Cerebellar nuclear complex (tissue), 1 donor: ENCODE measurements at places on chromosomes 6 and 20.

- no peak for DNase-seq
These were observed 110.9 kb downstream of the ARMC2 start for GRCh38 chr6:108958900-108959770.

- DNase-seq, result no peak
These were observed 55.7 kb upstream of the PHACTR2 start for GRCh38 chr6:143621876-143622605.

DNA sequence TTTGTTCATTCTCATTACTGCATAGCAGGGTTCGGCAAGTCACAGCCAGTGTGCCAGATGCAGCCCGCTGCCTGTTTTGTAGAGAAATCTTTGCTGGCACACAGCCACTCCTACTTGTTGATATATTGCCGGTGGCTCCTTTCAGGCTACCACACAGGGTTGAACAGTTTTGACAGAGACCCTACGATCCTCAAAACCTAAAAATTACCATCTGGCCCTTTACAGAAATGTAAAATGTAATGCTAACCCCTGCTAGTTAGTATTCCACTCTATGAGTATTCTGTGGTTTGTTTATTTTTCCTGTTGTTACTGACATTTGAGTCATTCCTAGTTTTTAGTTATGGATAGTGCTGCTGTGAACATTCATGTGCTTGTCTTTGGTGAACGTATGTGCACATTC lies 11.5 kb downstream of the DHX35 start:
- no peak for DNase-seq

GRCh38 chr6:129096651-129097290 lies 213.8 kb downstream of the LAMA2 start:
- no peak for DNase-seq

DNA sequence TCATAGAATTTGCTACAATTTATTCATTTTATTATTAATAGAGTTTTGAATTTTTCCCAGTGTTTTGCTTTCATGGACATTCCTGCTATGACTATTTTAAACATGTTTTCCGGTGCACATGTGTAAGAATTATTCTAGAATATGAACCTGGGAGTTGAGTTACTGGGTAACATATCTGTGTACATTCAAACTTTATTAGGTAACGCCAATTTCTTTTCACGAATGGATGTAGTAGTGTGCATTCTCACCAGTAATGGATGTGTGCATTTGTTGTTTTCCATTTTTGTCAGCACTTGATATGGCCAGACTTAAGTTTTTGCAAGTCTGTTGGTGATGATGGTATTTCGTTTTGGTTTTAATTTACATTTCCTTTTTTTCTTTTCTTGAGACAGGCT lies 118.8 kb downstream of the CDKAL1 start:
- DNase-seq, result no peak

GRCh38 chr6:56765494-56765893 lies 122.8 kb upstream of the DST start:
- DNase-seq, result no peak

- no peak for DNase-seq
These were observed 107.0 kb downstream of the JARID2 start for GRCh38 chr6:15352845-15353244.

- no peak for DNase-seq
These were observed 84.4 kb downstream of the INSM1 start for GRCh38 chr20:20452254-20452676.

GRCh38 chr6:105675715-105676397 lies 273.0 kb upstream of the PREP start:
- DNase-seq, result no peak

GRCh38 chr6:3159805-3160781 lies 2.7 kb upstream of the TUBB2A start:
- DNase-seq, result no peak

GRCh38 chr20:36631646-36632045 lies 14.3 kb downstream of the SLA2 start:
- DNase-seq, result no peak

GRCh38 chr6:91171754-91172462 lies 585.0 kb upstream of the MAP3K7 start:
- no peak for DNase-seq

DNA sequence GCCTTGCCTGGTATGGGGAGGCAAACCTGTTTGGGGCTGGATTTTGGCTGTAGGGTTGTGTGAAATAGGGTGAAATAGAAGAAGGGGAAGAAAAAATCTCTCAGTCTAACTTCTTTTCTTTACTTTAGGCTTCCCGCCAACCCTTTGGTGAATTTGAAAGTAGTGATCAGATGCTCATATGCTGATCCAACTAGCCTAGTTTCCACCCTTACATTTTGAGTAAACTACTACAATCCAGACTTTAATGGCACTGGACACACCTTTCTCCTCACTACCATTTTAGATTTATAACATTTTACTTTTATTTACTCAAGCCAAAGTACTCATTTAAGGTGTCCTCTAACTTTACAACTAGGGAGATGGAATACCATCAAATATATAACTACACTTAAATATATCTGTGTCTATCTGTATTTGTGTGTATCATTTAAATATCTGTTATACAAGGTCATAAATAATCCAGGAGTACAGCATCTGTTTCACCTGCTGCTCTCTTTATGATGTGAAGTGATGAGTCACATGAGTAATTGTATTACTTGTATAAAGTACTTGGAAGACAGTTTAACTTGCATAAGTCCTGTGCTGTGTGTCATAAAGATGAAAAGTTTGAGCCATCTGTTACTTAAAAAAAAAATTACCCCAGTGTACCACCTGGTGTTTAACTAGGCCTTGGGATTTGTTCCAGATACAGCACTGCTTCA lies 172.1 kb downstream of the CDKAL1 start:
- no peak for DNase-seq

- no peak for DNase-seq
These were observed 5.8 kb downstream of the HMGN4 start for GRCh38 chr6:26543953-26544352.

GRCh38 chr20:22974354-22974753 lies 60.8 kb upstream of the SSTR4 start:
- no peak for DNase-seq

DNA sequence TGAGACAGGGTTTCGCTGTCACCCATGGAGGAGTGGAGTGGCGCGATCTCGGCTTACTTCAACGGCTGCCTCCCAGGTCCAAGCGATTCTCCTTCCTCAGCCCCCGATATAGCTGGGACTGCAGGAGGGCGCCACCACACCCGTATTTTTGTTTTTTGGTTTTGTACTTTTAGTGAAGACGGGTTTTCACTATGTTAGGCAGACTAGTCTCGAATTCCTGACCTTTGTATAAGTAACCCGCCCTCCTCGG lies 115.4 kb upstream of the BTN3A2 start:
- no peak for DNase-seq

GRCh38 chr6:100657678-100658330 lies 193.1 kb upstream of the SIM1 start:
- no peak for DNase-seq

DNA sequence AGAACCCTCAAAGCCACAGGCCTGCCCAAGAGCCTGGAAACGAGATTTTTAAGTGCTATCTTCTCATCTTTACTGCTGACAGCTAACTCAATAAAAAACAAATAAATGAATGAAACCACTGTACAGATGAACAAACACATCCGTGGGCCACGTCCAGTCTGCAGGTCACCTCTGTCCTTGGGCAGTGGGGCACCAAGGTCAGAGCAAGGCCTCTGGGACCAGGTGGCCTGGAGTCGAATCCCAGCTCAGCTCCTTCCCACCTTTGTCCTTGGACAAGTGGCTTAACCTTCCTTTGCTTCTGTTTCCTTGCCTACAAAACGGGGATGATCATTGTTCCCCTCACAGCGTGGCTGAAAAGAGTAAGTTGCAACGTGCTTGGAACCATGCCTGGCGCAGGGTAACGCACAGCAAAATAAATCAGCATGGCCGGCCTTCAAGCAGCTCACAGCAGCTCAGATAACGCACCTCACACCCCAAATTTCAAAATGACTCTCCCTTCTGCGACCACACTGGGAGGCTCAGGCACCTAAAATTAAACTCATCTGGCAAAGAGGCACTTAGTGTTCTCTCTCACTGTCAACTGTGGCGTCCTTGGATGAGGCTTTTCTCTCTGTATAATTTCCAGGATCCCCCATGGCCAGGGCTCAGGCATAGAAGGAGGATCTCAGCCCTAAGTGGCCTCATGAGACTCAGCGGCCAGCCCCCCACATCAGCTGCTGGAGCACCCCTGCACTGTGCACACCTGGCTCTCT lies 35.7 kb downstream of the RRBP1 start:
- no peak for DNase-seq

- DNase-seq, result no peak
These were observed 149.6 kb downstream of the BACH2 start for GRCh38 chr6:90146921-90147649.

DNA sequence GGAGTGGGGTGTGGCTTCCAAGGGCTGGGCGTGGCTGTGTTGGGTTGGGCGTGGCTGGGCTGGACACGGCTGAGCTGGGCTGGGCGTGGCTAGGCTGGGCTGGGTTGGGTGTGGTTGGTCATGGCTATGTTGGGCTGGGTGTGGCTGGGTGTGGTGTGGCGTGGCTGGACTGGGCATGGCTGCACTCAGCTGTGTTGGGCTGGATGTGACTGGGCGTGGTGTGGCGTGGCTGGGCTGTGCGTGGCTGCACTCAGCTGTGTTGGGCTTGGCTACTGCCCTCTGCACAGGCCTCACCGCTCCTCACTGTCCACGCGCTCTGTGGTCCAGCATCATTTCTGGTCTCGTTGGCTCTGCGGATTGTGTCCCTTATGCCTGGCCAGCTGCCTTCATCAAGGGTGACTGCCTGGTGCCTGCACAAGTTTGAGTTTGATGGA lies 43.5 kb upstream of the SLCO4A1 start:
- no peak for DNase-seq

DNA sequence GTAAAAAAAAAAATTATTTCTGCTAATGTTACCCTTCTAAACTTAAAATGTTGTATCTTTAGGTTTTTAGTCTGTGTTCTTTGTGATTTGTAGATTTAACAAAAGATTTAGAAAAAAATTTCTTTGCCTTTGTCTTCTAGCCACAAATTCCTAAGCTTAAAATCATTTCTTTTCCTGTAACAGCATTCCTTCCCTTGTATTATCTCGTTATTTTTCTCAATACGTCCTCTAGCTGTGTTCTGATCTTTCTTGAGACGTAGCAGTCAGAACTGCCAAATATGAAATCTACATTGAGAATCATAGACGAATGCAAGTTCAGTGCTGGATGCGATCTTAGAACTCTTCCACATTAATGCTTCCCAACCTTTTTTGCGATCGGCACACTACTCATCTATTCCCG lies 283.1 kb downstream of the UTRN start:
- no peak for DNase-seq

GRCh38 chr6:151300267-151300991 lies 60.7 kb downstream of the AKAP12 start:
- no peak for DNase-seq

DNA sequence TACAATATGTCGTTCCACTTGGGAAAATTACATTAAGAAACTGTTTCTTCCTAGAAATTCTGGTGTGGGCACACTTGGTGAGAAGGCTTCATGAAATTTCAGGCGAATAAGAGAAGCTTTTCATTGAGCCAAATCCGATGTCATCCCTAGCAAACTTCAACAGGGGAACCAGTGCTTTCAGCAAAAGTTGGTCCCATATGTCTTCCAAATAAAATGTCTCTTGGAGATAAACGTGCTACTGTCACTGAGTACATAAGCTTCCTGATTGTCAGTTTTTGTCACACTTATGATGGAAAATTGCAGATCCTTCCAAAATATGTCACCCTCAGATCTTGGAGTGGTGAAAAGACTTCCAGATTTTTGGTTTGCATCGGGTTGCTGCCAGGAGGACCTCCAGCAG lies 31.1 kb upstream of the SLC35A1 start:
- no peak for DNase-seq

DNA sequence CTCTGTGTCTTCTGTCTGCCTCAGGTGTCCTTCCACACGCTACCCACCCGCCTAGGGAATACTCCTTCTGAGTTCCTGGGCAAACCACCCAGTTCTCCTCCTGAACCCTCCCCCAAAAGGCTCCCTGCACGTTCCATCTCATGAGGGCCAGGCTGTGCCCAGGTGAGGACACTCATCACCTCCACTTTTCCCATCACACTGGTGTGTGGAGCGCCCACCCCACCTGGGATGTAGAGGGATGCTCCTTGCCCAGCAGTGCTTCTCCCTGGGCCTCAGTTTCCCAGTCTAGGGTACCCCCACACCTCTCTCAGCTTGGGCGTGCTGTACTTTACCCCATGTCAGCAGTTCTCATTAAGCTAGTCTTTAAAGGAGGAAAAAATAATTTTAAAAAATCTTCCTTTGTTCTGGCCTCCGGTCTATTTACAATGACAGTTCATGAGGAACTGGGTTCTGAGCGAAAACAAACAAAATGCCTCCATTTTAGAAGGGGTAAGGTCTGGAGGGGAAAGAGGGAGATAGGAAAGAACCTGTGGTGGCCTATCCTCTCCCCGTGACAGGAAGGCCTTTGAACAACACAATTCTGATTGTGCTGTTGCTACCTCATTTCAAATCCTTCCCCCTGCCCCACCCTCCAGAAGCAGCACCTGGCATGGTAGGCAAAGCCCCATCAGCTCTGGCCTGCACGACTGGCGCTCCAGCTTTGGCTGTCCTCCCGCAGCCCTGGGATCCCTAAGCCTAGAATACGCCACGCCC lies 1.7 kb upstream of the C20orf203 start:
- DNase-seq, result no peak

DNA sequence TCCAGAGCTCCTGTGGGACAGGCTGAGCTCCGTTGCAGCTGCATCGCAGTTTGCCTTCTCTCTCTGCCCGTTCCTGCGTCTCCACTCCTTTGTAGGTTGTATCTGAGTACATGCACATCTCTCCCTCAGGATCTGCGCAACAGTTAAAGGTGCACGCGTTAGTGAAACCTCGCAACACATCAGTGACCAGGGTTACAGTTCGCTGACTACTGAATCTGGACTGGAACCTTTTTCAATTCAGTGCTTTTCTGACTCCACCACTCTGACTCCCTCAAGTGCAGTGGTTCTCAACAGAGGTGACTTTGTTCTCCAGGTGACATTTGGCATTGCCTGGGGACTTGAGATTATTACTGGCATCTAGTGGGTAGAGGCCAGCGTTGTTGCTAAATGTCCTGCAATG lies 44.0 kb downstream of the UST start:
- DNase-seq, result no peak

- no peak for DNase-seq
These were observed 9.7 kb downstream of the TNFRSF21 start for GRCh38 chr6:47299965-47300364.

DNA sequence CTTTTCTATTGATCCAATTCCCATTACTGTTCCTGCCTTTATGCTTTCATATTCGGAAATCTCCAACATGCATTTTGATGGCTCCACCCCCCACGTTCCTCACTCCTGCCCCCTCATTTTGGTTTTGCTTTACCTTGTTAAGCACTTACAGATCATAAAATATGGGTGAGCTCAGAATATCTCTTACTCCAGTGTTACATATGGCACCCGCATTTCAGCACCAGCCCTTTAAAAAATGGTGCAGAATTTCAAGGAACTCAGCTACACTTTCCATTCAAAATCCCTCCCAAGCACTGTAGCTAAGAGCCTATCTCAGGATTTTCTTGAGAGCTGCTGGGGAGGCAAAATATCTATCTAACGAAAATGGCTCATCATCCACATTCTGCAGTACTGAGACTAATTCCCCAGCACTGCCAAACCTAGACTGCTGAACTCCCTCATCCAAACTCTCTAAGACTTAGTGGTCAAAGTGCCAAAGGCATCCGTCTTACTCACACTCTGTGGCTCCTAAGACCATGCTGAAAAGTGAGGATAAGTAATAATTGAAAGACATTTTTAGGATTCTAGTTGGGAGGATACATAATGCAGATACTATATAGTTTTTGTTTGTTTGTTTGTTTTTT lies 7.8 kb downstream of the SGK1 start:
- DNase-seq, result no peak
